ENCODE measurements at places on chromosomes 1 and 21.

DNA sequence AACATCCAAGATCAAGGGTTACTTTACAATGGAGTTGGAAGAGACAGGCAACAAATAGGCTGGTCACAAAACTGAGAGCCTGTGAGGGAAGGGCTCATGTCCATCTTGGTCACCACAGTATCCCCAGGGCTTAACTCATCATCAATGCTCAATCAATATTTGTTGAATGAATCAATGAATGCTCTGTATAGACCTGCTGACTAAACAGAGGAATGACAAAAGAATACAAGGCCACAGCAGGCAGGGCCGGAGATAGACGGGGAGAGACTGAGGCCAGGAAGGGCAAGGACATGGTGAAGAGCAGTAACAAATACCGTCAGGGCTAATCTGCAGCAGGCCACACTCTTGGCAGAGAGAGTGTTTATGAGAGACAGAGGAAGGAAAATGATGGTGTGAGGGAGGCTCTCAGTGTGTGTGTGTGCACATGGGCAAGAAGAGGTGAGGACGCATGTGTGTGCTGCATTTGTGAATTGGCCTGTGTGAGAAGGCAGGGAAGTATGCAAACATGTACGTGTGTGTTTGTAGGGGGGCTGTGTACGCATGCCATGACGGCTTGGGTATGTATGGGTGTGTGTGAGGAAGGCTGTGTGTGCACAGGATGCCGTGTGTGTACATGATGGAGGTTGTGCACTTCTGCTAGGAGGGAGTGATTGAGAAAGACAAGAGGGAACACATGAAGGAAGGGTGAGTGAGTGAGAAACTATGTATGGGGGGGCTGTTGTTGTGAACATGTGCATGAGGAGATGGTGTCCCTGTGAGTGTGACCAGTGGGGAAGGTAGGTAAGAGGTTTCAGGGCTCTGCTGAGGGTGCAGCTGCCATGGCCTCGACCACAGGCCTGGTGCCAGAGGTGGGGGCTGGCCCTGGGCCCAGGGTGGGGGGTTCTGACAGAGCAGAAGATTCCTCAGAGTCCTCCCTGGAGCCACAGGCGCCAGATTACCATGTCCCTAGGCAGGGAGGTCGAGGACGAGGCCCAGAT is 15.4 kb downstream of the AHDC1 start:
- no peak for DNase-seq

- DNase-seq, result no peak
Observed at GRCh38 chr1:1631782-1632420, at the start of gene MMP23B. TSS of gene MMP23B (plus strand) at chr1:1632173. CDS start at chr1:1632219, 46 bp downstream.

DNA sequence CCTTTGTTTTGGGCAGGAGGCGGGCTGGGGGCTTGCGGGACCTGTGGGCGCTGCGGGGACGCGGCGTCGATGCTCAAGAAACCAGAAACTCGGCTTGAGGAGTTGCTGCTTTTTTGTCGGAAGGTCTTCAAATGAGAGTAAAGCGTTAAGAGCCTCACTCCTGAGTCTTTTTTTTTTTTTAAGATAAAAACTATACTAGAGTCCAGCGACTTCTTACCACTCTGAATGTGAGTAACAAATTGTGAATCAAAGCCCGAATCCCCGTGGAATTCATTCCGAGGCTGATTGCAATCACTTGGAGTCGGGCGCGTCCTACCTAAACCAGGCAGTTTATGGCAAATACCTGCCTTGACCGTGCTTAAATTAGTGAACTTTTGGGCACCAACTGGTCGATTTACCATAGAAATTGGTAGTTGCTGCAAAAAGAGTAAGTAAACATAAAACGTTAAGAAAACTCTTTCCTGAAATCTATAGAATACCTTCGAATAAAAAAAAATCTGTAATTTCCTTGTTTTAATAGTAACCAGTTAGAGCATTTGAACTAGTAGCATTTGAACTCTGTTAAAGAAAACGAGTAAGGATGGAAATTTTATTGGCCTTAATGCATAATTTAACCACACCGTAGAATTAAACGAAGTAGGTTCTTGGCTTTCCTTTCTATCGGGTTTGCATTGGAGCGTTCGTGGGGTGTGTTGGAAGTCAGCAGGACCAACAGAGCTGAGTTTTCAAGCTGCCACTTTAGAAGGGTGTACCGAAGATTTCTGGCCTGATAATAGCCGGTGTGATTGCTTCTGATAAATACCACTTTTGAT is 769 bp downstream of the GPSM2 start:
- DNase-seq, result no peak

- no peak for DNase-seq
Observed at GRCh38 chr1:156670359-156670758, 6.8 kb downstream of the NES start.

DNA sequence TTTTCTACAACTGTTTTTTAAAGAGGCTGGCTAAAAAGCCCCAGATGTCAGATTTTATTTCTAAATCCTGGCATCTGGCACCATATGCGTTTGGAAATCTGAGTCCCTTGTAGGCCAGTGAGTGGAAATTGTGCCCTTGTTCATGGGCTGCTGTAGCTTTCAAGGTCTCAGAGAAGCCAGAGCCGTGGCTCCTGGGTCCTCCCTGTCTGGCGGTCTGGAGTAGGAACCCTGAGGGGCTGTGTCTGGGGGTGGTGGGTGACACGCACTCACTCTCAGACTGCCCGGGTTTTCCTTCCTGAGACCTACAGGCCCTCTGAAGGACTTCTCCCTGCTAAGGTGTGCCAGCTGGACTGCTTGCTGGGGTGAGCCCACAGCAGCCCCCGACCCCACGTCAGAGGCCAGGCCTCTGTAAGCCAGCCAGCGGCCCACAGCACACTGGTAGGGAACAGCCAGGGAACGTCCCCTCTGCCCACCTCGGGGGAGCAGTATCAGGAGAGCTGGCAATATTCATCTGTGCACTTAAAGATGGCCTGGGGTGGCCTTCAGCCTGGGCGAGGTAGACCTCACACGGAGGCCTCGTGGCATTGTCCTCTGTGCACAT is 151.5 kb downstream of the PEX14 start:
- no peak for DNase-seq

DNA sequence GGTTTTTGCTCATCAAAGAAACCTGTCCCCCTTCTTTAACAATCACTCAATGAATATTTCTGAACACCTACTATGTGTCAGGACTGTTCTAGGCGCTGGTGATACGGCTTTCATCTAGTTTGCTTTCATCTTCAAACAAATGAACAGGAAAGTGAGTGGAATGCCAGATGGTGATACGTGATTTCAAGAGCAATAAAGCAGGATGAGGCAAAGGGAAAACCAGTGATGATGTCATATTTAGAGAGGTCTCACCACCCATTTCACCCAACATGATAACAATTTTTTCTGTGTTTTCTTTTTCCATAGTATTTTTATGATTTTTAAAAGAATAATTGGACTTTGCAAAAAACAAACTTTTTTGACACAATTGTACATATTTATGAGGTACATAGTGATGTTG is 11.3 kb upstream of the SLC6A17 start:
- DNase-seq, result no peak

DNA sequence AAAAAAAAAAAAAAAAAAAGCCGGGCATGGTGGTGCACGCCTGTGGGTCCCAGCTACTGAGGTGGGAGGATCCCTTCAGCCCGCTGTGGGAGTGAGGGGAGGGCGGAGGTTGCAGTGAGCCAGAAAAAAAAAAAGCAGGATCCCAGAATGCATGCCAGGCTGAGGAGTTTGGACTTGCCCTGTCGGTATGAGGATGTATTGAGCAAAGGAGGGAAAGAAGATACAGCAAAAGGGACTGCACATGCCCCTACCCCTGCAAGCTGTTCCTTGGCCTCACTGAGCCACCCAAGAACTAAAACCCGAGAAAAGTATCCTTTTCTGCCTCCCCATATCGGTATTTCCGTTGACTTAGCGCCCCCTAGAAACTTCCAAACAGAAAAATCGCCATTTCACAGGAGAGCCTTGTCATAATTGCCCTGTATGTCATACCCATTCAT is 1.3 kb upstream of the GPATCH4 start:
- DNase-seq, result no peak

- DNase-seq, result no peak
Observed at GRCh38 chr1:246367041-246367440, 140.0 kb downstream of the SMYD3 start.

- no peak for DNase-seq
Observed at GRCh38 chr1:81998165-81998564, 197.4 kb downstream of the ADGRL2 start.

- DNase-seq, result no peak
Observed at GRCh38 chr1:226533220-226533619, 15.3 kb upstream of the STUM start.

DNA sequence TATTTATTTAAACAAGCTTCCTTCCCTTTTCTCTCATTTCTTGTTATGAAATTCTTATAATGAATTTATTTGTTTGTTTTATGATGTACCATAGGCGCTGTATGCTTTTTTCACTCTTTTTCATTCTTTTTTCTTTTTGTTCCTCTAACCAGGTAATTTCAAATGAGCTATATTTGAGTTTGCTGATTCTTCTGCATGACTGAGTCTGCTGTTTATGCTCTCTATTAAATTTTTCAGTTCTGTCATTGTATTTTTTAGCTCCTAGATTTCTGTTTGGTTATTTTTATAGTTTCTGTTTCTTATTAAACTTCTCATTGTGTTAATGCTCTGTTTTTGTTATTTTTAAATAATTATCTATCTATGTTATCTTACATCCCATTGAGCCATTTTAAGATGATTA is 232.4 kb downstream of the LHX8 start:
- no peak for DNase-seq

- no peak for DNase-seq
Observed at GRCh38 chr1:241817331-241817792, 30.6 kb upstream of the EXO1 start.

GRCh38 chr1:101996825-101997465 is at the start of gene OLFM3:
TSS of gene OLFM3 (minus strand) at chr1:101996926.
- DNase-seq, result no peak

DNA sequence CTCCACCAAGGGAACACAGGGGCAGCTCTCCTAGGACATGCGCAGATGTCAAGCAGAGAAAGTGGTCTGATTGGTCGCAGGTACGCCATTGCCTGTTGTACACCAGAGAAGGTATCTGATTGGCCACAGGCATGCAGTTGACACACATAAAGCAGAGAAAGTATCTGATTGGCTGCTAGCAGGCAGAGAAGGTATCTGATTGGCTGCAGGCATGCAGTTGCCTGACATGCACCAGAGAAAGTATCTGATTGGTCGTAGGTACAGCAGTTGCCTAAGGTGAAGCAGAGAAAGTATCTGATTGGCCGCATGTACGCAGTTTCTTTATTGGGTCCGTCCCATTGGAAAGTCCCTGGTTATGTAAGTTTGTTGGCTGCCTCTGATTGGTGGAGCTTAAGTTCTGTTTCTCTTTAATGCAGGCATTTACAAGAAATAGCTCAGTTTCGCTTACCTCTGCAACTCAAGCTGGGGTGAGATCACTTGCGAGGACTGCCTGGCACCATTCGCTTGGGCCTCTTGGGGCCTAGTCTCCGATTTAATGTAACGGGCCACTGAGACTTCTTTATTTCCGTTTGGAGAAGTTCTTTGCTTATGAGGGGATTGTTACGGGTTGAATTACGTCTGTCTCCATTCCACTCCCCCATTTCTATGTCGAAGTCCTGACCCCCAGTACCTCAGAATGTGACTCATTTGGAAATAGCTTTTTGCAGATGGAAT is 74.2 kb downstream of the SIK1 start:
- no peak for DNase-seq

DNA sequence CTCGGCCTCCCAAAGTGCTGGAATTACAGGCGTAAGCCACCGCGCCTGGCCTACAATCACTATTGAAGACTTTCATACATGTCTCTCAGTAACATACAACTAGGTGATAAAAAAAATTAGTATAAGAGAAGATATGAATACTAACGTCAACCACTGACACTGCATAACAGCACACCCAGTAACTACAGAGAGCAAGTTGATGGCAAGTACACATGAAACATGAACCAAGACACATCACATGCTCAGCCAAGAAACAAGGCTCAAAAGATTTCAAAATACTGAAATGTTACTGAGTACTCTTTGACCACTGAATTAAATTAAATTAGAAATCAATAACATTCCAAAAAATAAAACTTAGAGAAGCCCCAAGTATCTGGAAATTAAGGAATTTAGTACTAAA is 168.1 kb downstream of the SLC45A1 start:
- no peak for DNase-seq

GRCh38 chr1:214862421-214862820 is 220.1 kb upstream of the KCNK2 start:
- DNase-seq, result no peak

DNA sequence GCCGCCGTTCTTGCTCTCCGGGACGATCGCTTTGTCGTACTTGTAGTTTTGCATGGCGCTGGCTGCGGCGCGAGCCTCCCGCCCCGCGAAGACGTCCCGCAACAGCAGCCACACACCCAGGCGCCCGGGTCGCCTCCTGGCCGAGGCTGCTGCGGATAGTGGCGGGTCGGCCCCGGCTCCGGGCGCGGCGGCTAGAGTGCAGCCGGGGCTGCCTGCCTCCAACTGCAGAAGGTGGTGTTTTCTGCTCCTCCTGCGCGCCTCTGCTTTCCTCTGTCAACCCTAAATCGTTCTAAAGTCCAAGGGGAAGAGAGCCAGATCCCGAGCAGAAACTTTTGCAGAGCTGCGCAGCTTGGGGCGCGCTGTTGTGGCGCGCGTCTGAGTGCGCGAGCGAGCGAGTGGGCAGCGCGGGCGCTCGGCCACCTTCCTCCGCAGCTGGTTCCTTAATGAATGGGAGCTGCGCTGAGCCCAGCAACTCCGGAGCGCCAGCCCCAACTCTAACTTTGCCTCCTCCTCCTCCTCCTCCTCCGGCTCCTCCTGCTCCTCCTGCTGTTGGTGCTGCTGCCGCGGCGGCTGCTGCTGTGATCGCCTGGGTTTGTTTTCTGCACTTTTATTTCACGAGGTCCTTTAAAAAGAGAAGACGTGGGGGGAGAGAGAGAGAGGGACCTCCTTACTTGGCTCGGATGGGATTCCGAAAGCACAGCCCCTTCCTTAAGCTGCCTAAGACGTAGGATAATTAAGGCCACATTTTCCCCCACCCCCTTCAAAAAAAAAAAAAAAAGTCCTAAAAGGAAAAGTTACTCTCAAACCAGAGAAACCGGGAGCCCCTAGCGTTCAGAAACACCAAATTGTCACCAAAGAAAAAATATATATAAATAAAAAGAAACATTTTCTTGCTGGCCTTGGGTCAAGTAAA is at the start of gene PLPP3:
Gene PLPP3, minus strand, starts transcription at position 601 of the 913 bp plus-strand sequence. Its CDS starts 547 bp downstream, at position 54.
- no peak for DNase-seq

DNA sequence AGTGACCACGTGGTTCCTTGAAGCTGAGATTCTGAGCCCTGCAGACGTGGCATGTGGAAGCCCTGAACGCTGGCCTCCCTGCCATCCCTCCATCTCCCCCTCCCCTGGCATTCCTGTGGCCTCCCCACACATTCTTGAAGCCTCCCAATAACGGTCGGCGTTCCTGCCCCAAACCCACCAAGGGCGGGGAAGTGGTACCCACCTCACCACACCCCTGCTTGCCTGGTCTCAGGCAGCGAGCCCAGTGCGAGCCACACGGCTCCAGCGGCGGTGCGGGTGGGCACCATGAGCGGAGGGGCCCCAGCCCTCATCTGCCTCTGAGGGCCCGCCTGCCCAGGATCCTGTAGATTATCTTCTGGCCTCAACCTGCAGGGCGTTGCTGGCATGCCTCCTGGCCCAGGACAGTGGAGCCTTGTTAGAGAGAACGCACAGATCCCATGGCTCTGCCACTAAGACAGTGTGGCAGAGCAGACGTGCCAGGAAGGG is 20.6 kb upstream of the PRELP start:
- no peak for DNase-seq

- DNase-seq, result no peak
Observed at GRCh38 chr1:86751923-86752322, 47.5 kb downstream of the SH3GLB1 start.

- DNase-seq, result no peak
Observed at GRCh38 chr1:43621386-43621785, 28.6 kb upstream of the KDM4A start.

GRCh38 chr1:47529520-47530098 is 91.8 kb downstream of the FOXD2 start:
- DNase-seq, result no peak

Data from naive thymus-derived CD4-positive, alpha-beta T cell (primary cell).